ENCODE measurements at places on chromosomes 3 and 15.

DNA sequence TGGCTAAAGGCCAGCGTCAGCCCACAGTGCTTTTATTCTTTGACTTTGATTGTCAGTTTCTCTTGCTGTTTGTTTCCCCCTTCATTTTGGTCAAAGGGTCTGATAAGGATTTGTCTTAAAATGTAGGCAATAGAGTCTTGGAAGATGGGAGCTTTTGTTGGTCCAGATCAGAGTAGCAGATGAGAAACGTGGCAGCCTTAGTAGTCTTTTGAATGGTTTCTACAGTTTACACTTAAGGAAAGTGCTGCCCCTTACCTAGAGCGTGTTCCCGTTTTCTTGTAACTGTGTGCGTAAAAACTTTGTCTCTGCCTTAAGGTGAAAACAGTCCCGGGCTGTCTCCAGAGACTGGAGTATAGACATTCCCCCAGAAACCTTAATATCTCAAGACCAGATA lies 630 bp downstream of the LXN start:
- no peak for DNase-seq

DNA sequence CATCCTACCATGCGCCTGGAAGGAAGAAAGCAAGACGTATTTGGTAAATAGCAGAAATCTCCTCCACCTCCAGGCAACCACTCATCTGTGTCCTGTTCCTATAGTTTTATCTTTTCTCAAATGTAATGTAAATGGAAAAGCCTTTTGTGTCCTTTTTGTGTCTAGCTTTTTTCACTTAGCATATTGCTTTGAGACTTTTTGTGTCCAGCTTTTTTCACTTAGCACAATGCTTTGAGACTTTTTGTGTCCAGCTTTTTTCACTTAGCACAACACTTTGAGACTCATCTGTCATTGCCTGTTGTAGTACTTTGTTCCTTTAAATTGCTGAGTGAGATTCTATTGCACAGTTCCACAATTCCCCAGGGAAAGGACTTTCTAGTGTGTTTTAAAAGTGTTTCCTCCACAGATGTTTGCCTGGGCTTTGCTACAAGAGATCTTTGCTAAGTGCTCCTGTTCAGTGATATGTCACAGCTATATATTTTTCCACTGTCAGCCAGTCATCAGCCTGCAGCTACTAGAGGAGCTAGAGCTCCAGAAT lies 27.9 kb upstream of the MUC13 start:
- DNase-seq, result no peak

- DNase-seq, result no peak
Measured at GRCh38 chr3:117572786-117573185, 863.2 kb downstream of the TUSC7 start.

- DNase-seq, result no peak
Measured at GRCh38 chr3:191412759-191413158, 48.2 kb upstream of the PYDC2 start.

- no peak for DNase-seq
Measured at GRCh38 chr3:64815195-64815631, 127.4 kb upstream of the ADAMTS9 start.

- no peak for DNase-seq
Measured at GRCh38 chr3:29406291-29406832, 125.5 kb downstream of the RBMS3 start.
